ENCODE measurements at places on chromosomes 12 and 14.

GRCh38 chr14:106372870-106373652 is 846.7 kb downstream of the TMEM121 start:
- DNase-seq = no peak

- peak; percentile 71 for DNase-seq
Observed at GRCh38 chr12:50390316-50390741, 6.1 kb downstream of the FAM186A start.

DNA sequence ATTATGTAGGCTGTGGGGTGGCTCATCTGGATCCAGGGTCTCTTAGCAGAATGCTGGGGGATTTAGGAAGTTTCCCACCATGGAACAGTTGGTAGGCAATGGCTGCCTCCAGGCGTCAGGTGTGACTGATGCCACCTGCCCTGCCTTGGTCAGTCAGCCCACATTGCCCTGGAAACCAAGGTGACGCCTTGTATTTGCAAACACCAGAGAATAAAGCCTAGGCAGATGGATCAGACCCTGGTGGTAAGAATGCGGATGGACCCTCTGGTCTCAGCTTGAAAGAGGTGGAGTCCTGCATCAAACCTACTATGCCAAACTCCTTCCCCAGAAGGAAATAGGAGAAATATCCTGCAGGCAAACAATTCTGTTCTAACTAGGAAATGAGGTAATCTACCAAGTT is 38.2 kb downstream of the NCKAP5L start:
- no peak for DNase-seq

DNA sequence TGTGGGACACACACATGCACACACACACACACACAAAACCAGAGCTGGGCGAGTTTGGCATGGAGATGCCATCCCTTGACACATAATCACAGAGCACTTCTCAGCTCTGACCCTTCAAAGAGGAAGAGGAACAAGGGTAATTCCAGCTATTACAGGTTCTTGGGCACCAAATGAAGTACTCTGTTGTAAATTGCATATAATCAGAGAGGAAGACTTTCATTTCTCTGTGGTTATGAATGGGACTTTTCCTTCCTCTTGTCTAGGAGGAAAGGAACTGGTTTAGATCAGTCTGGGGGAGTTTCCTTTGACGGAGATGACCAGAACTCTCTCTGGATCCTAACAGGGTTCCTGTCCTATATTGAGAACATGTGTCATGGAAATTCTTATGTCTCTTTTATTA is 26.4 kb upstream of the FGF6 start:
- DNase-seq = no peak

GRCh38 chr12:120497524-120498150 is 1.7 kb downstream of the DYNLL1 start:
- no peak for DNase-seq

GRCh38 chr12:2309647-2310046 is 256.9 kb downstream of the CACNA1C start:
- no peak for DNase-seq

DNA sequence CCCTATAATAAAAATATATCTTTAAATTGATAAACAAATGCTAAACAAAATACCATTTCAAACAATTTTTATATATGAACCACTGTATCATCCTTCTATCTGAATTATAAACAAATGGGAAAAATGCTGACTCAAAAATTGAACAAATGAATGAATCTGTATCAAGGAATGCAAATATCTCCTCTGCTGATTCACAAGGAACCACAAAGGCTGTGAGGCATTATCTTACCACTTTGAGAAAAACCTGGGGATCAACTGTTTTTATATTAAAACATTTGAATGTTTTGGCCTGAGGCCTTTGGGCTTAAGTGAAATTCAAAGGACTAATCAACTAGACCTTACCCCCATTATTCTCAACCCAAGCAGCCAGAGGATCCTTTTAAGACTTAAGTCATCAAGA is 86.3 kb downstream of the EML5 start:
- no peak for DNase-seq

DNA sequence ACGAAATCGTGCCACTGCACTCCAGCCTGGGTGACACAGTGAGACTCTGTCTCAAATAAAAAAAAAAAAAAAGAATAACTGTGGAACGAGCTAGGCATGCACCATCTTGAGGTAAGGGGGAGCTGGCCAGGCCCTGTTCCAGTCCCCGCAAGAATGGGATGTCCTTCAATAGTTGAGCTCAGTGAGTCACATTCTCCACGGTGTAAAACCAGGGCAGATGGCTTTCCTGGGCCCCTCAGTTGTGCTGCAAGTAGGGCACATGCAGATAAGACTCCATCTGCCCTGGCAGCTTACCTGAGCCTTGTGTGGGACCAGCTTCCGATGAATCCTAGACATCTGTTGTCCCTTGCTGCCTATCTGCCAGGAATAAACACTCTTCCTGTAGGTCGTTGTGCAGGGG is 312.1 kb downstream of the VRK1 start:
- no peak for DNase-seq

- peak; percentile 69 for DNase-seq
Observed at GRCh38 chr14:49972131-49972671, 79.3 kb downstream of the ARF6 start.

DNA sequence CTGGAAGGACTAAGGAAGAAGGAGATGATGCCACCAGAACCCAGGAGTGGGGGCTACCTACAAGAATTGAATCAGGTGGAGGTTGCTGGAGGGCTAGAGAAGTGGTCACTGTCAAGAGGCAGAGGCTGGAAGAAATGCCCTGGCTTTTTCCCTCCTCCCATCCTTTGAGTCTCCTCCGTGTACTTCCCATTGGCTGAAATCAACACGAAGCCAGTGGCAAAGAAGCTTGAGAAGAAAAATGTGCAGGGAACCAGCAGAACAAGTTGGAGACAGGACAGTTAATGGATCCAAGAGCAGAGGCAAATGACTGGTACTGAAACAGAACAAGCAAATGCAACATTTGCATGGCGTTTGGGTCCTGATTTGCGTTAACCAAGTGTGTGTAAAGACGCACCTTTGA is 9.1 kb upstream of the FBLN5 start:
- DNase-seq = no peak

DNA sequence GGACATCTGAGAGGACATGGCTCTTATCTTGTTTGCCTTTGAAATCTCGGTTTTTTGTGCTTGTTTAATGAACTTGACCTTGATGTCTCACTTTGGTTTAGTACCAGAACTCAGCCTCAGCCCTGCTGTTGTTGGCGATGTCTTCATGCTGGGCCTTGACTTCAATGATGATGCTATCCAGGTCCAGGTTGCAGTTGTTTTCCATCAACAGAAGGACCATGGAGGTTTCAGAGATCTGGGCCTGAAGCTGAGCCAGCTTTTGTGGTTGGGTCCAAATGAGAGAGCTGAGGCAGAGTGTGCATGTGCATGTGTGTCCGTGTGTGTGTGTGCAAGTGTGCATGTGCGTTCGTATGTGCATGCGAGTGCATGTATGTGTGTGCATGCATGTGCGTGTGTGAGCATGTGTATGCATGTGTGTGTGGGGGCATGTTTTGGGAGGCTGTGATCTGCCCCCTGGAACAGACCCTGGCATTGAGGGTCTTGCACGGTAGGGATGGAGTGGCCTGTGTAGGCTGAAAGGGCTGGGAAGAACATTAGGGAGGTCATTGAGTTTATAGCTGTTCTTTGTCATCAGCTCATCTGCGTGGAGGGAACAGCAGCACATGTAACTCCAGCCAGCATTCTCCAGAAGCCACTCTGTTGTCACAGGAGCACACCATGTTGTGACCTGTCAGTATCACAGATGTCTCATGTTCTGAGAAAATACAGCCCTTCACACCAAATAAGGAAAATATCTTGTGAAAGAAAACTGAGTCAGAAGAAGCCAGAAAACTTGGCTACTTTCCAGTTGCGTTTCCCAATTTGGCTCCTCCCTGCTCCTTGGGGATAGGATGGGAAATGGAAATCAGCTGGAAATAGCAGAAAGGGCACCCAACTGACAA is 10.0 kb upstream of the KRT82 start:
- DNase-seq = no peak

DNA sequence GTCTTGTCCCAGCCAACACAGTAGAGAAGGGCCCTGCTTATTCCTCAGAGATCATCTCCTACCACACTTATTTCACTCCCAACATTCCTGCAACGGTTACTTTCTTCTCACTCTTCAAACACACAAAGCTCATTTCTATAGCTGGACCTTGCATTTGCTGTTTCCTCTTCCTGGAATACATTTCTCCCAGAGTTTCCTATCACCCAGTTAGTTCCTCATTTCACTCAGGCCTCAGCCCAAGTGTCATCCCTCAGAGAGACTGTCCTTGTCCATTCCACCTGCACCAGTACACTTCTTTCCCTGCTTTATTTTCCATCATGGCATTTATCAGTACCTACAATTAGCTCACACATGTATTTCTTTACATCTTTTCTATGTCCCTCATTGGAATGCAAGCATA is 14.7 kb upstream of the STK38L start:
- no peak for DNase-seq

GRCh38 chr12:96271469-96272199 is 77.5 kb downstream of the ELK3 start:
- DNase-seq = no peak

- DNase-seq = no peak
Observed at GRCh38 chr12:52418576-52419110, 12.5 kb upstream of the KRT82 start.

GRCh38 chr12:68499616-68500015 is 111.1 kb upstream of the RAP1B start:
- DNase-seq = no peak

- DNase-seq = no peak
Observed at GRCh38 chr14:53167602-53168328, 14.6 kb upstream of the DDHD1 start.

- DNase-seq = no peak
Observed at GRCh38 chr14:74612350-74613021, 449 bp upstream of the LTBP2 start.

DNA sequence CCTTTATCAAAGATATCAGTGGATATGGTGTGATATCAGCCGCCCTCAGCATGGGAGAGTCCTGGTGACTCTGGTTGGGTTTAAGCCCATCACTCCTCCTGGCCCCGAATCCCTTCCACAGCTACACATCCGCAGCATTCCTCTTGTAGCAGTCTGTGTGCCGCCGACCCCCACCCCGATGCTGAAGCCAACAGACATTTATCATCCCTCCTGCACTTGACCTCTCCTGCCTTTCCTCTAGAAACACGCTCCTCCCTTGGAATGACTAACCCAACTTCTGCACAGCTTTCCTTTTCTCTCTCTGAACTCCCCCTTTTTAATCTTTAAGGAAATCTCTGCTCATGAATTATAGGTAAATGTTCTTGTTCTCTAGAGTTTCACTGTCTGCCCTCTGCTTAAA is 250.9 kb upstream of the FOXN3 start:
- DNase-seq = no peak

GRCh38 chr12:47894068-47894467 is 10.7 kb downstream of the VDR start:
- no peak for DNase-seq

DNA sequence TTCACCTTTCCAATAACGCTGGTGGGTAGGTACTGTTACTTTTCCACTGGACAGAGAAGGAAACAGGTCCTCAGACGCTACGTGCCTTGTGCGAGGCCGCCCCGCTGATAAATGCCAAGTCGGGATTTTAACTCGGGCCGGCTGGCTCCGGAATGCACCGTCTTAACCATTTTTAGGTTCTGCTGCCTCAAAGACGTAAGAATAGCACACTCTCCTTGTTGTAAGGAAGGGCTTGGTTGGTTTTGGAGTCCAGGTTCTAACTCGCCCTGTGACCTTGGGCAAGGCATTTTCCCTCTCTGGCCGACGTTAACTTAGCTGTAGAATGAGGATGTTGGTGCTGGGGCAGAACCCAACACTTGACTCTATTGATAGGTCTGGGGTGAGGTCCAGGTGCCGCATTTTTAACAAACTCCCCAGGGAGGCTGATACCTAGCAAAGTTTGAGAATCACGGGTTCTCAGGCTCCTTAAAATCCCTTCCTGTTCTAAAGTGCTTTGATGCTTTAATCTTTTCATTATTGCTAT is 814 bp downstream of the ANKRD13A start:
- DNase-seq = no peak

DNA sequence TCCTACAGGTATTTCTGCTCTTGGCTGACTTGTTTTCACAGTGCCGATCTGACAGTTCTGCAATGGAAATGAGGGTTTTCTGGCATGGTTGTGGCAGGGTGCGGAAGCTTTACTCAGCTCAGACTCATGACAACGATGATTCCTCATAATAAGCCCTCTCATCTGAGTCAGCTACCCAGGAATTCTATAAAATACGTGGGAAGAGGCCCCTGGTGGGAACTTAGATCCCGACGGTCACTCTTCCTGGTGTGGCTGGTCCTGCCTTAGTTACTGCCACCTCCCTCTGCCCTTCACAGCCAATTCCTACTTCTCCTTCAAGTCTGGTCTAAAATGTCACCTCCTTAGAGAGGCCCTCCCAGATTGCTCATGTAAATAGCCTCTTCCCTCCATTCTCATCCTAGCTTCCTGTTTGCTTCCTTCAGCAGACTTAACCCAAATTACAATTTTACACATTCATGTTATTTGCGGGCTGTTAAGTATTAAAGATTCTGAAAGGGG is 104.2 kb upstream of the MAP1LC3B2 start:
- peak; percentile 69 for DNase-seq

DNA sequence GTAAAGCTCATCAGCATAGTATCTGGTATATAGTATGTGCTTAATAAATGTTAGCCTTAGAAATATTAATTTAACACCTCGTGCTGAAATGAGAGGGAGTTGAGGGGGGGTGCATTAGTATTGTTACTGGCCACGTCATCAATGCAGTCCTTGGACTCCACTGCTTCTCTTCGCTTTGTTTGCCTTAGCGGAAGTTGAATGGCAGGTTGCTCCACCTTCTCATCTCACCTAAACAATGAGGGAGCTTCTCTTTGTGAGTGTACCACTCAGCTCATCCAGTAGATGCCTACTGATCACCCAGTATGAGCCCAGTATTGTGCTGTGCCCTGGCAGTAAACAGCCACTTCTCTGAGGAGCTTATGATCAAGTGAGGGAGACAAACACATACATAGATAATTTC is 4.5 kb downstream of the TMEM117 start:
- DNase-seq = no peak

DNA sequence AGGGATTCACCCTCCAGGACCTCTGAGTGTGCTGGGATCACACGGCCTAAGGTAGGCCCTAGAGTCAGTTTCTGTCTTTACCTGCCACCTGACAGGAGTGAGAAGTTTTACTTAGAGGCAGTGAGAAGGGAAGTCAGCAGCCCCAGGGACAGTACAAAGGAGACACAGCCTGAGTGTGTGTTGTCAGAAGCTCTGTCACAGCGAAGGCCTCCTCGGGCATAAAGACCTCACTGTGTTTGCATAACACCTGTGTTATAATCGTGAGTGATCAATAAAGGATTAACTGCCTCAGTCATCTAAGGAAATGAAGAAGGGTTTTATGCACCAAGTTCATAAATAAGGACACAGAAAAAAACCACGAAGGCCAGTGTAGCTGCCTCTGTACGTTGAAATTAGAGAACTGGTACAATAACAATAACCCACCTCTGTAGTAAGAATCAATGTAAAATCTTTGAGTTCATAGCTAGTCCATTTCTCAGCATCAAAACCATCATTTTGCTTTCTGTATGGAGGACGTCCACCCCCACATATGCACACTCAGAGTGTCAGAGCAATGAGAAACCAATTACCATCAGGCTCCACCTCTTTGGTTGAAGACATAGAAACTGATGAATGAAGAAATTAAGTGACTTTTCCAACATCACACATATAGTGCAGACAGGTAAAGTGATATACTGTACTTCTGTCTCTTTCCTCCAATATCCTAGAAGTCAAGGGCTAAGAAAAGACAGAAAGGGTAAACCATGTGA is 159.3 kb downstream of the DAD1 start:
- no peak for DNase-seq

- DNase-seq = peak; percentile 66
Observed at GRCh38 chr12:122366685-122367475, 55.6 kb downstream of the CLIP1 start.
